ENCODE measurements at places on chromosomes 5 and 9.

- no peak for DNase-seq
Observed at GRCh38 chr9:133877967-133878366, 114.2 kb downstream of the VAV2 start.

DNA sequence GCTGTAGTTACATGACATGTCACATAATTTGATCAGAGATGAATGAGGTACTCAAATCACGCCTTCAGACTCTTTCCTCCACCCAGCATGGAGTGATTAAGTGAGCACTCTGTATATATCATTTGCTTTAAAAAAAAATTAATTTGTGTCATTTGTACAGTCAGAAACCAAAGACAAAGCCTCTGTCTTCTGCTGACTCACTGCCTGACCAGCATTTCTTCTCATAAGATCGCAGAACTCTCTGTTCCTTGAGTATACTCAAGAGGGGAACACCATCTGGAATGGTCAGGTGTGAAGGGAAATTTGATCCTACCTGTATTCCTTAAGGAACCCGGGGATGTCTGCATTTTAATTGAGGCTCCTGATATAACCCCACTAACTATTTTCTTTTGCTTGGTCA lies 254.4 kb downstream of the FAM114A2 start:
- no peak for DNase-seq

- no peak for DNase-seq
Observed at GRCh38 chr5:135951257-135951656, 3.5 kb downstream of the LECT2 start.

DNA sequence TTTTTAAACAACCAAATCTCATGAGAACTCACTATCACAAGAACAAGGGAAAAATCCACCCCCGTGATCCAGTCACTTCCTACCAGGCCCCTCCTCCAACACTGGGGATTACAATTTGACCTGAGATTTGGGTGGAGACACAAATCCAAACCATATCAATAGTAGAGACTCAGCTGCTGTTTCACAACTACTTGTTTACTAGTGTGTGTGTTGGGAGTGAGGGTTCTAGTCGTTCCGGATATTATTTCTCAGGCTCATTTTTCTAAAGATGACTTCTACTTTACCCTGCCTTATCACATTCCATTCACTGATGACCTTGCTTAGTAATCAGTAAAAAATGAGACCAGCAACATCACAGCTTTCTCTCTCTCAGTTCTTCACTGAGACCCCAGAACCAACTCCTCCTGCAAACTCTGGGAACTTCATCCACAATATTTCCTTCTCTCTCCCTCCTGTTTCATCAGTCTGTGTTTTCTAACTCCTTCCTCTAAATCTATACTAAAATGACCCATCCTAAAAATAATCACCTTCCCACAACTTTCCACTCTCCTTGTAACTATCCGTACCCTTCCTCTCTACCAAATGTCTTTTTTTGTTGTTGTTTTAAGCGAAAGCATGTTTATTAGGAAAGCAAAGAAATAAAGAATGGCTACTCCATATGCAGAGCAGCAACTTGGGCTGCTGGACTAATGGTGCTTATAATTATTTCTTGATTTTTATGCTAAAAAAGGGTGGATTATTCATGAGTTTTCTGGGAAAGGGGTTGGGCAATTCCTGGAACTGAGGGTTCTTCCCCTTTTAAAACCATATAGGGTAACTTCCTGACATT lies 121.5 kb upstream of the SPRY4 start:
- peak; percentile 93 for DNase-seq

GRCh38 chr5:157993201-157993600 lies 134.3 kb upstream of the CLINT1 start:
- DNase-seq, result no peak

DNA sequence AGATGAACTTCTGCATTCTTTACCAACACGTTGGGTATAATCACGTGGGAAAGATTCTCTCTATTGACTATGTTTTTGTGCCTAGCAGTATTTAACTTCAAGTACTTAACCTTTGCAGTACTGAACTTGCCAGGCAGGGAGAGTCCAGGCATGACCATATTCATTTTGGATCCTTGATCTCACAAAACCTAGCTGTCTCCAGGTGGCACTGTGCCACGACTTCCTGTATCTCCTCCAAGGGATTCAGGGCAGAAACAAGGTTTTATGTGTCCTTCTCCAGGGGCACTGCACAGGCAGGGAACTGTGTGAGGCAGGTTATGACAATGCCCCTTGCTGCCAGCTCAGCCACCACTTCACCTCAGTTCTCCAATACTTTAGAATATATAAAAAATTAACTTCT lies 11.7 kb upstream of the IFNA5 start:
- no peak for DNase-seq

DNA sequence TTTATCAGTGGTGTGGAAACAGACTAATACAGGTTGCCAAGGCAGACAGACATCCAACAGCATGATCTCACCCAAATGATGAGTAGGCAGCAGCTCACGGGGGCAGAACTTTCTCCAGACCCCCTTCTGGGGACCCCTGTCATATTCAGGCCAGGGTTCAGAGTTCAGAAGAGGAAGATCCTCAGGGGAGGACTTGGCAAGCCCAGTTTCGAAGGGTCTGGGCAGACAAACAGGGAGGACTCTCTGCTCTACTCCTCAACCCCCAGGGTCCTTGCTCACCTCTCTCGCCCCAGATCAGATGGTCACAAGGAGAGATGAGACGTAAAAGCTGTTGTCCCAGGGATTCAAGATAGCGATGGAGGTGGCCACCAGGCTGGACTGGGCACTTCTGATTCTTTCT lies 215.1 kb upstream of the MVB12B start:
- DNase-seq, result no peak

- peak; percentile 77 for DNase-seq
Observed at GRCh38 chr9:94017939-94018531, 62.9 kb upstream of the BARX1 start.

GRCh38 chr9:125854553-125855275 lies 107.5 kb downstream of the PBX3 start:
- peak; percentile 49 for DNase-seq

DNA sequence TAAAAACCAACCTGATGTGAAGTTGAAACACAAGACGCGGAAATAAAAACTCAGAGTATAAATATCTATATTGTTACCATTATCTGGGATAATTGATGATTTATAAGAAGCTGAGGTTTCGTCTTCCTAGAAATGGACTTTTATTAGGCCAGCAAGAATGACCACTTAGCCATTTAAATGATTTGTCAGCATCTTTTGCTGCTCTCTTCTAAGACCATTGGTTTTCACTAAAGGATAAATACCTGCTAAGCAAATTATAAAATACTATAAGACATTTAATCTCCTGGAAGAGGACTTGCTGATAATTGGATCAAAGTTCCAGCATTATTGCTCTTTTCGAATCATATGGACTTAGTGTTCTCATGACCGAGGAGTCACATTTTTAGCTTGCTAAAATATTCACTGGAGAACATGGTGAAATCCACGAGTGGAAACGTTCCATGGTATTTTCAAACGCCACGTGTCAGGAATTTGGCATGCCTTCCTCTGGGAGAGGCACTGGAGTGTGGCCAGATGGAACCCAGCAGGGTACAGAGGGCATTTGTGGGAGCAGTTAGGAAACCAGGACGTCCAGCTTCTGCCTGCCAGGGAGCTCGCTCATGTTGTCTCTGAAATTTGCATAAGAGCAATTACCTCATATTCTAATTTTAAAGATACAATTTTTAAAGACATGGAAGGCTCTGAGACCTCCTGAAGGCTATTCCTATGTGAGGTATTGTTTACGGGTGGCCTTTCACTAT lies 43.1 kb downstream of the TNFAIP8 start:
- DNase-seq, result no peak

DNA sequence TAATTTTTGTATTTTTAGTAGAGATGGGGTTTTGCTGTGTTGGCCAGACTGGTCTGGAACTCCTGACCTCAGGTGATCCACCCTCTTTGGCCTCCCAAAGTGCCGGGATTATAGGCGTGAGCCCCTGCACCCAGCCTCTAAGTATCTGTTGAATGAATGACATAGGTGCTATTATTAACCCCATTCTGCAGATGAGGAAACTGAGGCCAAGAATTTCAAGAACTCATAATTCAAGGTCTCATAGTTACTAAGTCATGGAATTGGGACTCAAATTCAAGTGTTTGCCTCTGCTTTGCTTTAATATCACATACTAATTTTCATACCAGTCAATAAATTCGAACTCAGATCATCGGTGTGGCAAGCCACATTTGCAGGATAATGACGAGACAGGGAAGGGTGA lies 1.9 kb downstream of the KIF20A start:
- no peak for DNase-seq

- no peak for DNase-seq
Observed at GRCh38 chr5:9056046-9056445, 489.8 kb downstream of the SEMA5A start.

DNA sequence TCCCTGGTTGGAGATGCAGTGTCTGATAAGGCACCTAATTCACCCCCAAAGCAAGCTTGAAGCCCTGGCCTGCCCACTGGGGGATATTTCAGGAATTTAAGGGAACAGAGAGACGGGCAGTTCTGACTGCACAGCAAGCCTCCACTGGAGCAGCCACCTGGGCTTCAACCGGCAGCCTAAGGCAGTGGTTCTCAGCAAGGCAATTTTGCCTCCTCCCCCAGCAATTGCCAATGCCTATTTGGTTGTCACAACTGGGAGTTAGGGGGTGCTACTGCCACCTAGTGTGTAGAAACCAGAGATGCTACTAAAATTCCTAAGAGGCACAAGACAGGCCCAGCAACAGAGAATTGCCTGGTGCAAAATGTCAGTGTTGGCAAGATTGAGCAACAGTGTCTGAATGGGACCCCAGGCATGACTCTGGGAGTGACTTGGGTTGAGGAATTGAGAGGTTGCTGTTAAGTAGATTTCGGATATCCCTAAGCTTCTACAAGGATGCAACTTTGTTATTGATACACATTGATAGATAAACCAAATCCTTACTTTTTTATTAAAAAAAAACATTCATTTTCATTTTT lies 58.7 kb upstream of the CTSL start:
- peak; percentile 21 for DNase-seq

DNA sequence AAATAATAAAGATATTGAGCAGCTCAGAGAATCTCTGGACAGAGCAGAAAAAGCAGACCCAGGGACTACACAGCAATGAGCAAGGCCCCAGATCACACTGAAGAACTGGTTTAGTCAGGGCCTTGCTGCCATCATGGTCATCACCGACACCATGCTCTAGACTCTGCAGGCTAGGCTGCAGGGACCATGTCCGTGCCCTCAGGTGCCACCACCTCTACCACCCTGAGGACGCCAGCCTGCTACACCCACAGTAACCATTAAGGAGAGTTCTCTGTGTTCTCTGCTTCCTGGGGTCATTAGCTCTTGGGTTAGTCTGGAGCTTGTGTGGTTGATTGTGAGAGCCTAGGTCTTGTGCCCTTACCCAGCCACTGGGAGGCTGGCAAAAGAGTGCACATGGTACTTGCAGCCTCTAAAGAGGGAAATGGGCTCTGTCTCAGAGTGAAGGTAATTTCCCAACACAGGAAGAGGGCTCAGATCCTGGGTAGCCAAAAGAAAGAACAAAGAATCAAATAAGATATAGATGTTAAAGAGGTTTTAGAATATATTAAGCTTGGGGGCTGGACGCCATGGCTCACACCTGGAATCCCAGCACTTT lies 31.9 kb upstream of the JADE2 start:
- no peak for DNase-seq

DNA sequence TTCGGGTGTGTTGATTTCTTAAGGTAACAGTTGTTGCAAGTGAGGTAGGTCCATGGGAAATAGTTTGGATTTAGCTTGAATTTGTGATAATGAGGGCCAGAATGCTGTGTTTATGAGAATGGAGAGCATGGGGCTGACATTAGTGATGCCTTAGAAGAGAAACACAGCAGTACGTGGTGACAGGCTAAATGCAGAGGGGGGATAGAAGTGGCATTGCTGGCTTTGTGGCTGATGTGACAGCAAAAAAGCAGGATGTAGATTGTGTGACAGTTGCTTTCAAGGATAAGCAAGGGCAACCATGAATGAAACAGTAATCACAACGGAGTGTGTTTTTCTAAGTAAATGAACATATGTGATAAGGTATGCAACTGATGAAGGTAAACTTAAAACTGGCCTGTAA lies 103.4 kb upstream of the SGCD start:
- no peak for DNase-seq

- peak; percentile 58 for DNase-seq
Observed at GRCh38 chr5:141617128-141617527, 1.7 kb downstream of the DIAPH1 start.

DNA sequence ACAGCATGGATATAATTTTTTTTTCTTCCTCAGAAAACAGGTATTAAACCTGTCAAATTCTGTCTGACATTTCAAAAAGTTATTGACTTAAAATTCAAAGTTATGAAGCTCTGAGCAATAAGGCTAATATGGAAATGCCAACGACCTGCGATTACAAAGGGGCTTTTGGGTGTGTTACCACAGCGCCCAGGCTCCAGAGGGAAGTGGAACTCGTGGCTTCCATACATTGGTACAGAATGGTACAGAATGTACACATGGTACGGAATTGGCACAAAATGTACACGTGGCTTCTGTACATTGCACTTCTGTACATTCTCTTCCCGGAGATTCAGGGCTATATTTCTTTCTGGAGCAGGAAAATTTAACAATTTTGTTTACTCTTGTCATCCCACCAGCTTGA lies 225.1 kb upstream of the TBCA start:
- DNase-seq, result no peak

DNA sequence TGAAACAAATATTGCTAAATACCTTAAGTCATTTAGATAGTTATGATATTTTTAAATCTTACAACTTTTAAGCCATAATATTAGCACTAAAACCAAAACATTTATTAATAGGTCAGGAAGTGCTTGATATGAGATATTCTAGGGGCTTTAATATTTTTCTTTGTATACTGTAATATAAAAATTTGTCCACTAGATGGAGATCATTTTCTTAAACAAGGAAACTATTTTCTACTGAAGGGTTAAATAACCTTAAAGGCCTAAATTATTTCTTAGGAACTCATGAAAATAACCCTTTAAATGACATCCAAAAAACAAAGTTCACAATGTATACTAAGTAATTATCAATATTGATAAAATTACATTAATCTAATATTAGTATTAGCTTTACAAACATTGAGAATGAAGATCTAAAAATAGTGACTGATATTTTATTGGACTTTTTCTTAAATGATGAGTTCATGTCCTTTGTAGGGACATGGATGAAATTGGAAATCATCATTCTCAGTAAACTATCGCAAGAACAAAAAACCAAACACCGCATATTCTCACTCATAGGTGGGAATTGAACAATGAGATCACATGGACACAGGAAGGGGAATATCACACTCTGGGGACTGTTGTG lies 635.7 kb downstream of the RAB3C start:
- DNase-seq, result no peak

GRCh38 chr9:14652729-14653377 lies 40.4 kb downstream of the ZDHHC21 start:
- DNase-seq, result peak; percentile 28
